ENCODE measurements at places on chromosomes 7 and 10.

DNA sequence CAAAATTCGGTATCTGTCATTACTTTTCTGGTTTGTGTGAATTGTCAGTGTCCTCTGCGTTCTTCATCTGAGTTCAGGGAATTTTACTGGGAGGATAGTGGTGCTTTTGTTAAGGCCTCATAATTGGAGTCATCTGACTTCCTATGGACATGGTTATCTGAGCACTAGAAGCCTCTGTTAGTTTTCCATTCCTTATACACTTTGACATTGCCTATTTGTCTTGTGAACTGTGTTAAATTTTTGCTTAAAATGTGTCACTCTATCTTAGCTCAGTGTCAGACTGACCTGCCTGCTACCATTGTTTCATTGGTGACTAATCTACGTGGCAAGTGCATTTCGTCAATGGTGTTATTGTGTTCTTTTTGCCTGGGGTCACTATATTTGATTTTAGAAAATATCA, 253.3 kb downstream of the SEMA3A start:
- DNase-seq, result no peak

DNA sequence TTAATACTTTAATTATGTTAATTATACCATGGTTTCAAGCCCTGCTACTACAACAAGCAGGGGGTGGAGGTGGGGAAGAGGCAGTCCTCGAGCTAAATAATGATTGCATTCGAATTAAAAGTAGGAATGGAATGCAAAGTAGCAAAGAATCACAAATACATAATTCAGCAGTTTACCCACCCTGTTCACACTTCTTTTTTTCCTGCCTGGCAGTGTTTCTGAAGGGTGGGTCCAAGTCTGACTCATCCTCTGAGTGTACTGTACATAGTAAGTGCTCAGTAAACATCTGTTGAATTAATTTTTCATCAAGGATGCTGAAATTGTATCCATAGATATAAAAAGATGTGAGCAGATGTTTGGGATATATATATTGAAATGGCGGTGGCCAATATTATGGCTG, 778.8 kb downstream of the LRMDA start:
- DNase-seq, result no peak

GRCh38 chr10:121610798-121611323, 12.6 kb upstream of the FGFR2 start:
- no peak for DNase-seq

- DNase-seq, result no peak
These were observed 58.9 kb downstream of the HIPK2 start for GRCh38 chr7:139718859-139719258.

DNA sequence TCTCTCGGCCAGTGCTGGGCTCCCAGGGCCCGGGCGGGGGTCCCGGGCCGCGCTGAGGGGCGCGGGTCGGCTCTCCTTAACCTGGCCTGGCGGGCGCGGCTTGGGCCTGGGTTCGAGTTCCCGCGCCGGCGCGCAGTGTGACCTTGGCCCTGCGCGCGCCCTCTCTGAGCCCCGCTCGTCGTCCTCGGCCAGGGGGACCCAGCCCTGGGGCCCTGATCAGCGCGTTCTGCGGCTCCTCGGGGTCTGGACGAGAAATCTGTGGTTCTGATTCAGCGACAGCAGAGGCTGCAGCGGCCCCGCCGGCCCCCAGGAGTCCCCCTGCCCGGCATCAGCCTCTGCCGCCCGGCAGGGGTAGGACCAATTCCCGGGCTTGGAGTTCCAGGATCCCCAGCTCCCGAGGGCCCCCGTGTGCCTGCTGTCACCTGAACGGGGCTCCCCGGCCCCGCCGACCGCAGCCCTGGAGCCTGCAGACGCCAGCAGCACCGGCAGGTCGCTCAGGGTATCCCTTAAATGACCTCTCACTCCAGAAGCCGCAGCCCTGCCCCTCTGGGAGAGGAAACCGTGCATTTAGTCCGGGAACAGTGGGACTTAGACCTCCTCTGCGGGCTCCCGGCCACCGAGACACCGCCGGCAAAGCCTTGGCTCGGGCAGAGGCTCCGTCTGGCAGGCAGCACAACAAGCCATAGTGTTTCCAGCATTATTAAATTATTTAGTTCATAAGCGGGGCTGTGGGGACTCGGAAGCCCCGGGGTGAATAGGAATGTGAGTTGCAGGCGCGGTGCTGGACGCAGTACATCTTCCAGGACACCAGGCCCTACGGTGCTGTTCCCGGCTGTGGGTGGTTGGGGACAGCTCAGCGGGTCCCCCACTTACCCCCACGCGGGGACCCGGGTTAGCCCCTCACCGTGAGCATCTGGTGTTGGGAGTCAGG, 572 bp downstream of the CHST12 start:
- no peak for DNase-seq

GRCh38 chr7:28606421-28606820, 194.1 kb downstream of the CREB5 start:
- no peak for DNase-seq

GRCh38 chr7:149620961-149621360, 123.4 kb upstream of the ZNF746 start:
- DNase-seq, result no peak
